ENCODE measurements at places on chromosomes 11 and 22.

- peaks cover 1% of the 10 kb centered on the region for H3K27me3 ChIP-seq
- DNase-seq: no peak
- H3K4me3 ChIP-seq: no peak overlapping the region
- no peak overlapping the region for H3K27ac ChIP-seq
- no peaks in the 10 kb centered on the region for H3K4me1 ChIP-seq
- no peaks in the 10 kb centered on the region for H3K36me3 ChIP-seq
Measured at GRCh38 chr11:121109916-121110586, 9.0 kb downstream of the TECTA start.

- no peak overlapping the region for H3K4me3 ChIP-seq
- DNase-seq: no peak
- H3K27me3 ChIP-seq: no peaks in the 10 kb centered on the region
- H3K27ac ChIP-seq: no peak overlapping the region
- no peaks in the 10 kb centered on the region for H3K36me3 ChIP-seq
Measured at GRCh38 chr11:77252555-77253270, 48.8 kb downstream of the GDPD4 start.

DNA sequence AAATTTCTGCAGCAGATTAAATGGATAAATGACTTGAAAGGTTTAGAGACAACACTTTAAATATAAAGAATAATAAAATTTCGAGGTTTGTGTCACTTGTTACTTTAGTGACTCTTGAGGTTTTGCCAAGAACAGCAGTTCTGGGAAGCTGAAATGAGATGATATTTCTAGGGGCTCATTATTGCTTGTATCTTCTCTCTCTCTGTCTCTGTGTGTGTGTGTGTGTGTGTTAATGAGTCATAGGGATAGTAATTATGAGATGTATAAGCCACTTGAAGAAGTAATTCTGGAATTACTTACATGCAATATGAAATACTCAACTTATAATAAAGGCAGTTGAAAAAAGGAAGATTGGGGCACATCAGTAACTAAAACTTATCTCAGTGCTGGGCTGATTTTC, 9.6 kb upstream of the OR10G7 start:
- H3K27me3 ChIP-seq: no peaks in the 10 kb centered on the region
- H3K4me3 ChIP-seq: no peak overlapping the region
- DNase-seq: no peak
- H3K36me3 ChIP-seq: no peaks in the 10 kb centered on the region
- no peak overlapping the region for H3K27ac ChIP-seq

- no peak for DNase-seq
- H3K36me3 ChIP-seq: no peaks in the 10 kb centered on the region
- H3K27me3 ChIP-seq: peaks cover 2% of the 10 kb centered on the region
- H3K4me3 ChIP-seq: no peak overlapping the region
- no peaks in the 10 kb centered on the region for H3K4me1 ChIP-seq
- H3K27ac ChIP-seq: no peak overlapping the region
Measured at GRCh38 chr11:18204771-18205170, 31.8 kb downstream of the SAA4 start.

DNA sequence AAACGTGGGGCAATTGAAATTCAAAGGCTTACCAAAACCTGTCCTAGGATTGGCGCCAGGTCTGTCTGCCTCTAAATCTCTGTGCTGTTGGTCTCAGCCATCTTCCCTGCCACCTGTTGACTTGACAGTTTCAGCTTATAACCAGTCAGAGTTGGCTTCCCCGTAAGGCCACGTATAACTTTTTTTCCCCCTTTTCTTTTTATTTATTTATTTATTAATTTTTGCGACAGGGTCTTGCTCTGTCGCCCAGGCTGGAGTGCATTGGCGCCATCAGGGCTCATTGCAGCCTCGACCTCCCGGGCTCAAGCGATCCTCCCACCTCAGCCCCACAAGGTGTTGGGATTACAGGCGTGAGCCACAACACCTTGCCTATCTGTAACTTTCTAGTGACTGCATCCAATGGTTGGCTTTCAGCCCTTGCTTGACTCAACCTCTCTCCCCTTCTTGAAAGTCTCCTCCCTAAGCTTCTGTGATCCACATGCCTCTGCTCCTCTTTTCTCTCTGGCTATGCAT, 1.4 kb upstream of the SYVN1 start:
- no peak for DNase-seq
- peak overlapping the region; percentile 99 for H3K27ac ChIP-seq
- H3K36me3 ChIP-seq: peaks cover 15% of the 10 kb centered on the region

GRCh38 chr22:19478901-19479354, at the start of gene UFD1:
Gene UFD1, minus strand, starts transcription at chr22:19479193. Its CDS starts 108 bp downstream, at chr22:19479085.
- H3K4me1 ChIP-seq: peaks cover 25% of the 10 kb centered on the region
- H3K27ac ChIP-seq: peak within 1 kb of the TSS; percentile 99
- peaks cover 15% of the 10 kb centered on the region for H3K36me3 ChIP-seq
- peaks cover 3% of the 10 kb centered on the region for H3K27me3 ChIP-seq
- peak within 1 kb of the TSS; percentile 90 for H3K4me3 ChIP-seq
- DNase-seq: peak; percentile 74

DNA sequence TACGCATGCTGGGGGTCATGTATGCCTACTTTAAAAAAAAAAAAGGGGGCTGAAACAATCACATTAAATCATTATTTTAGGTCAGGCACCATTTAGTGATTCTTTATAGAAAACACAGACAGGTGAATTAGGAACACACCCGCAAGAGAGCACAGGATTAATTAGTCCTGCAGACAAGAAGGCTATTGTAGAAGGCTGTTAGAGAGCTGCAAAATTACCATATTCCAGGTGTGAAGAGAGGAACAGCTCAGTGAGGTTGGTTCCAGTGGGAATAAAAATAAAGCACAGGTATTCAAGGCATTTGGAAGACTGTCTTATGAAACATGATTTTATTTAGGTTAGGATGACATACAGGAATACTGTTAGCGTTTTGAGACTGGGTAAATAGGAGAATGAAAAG, 649.1 kb downstream of the OPCML start:
- no peak overlapping the region for H3K4me3 ChIP-seq
- DNase-seq: no peak
- H3K27me3 ChIP-seq: no peaks in the 10 kb centered on the region
- H3K4me1 ChIP-seq: peaks cover 6% of the 10 kb centered on the region
- no peaks in the 10 kb centered on the region for H3K36me3 ChIP-seq
- H3K27ac ChIP-seq: no peak overlapping the region

DNA sequence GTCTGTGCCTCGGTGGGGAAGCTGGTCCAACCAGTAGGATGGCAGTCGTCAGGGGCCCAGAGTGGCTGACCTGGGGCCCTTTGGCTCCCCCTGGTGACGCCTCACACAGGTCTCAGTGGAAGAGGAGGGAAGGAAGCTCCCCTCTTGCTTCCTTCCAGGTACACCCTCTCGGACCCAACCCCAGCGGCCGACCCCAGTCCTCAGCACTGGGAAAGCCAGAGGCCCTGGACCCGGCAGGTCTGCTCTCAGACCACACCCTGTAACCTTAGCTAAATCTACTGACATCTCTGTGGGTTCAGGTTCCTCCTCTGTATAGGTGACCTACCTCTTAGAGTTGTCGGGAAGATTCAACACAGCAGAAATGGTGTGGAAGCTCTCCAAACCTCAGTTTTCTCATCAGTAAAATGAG, 3.4 kb upstream of the SCUBE1 start:
- H3K4me1 ChIP-seq: peaks cover 11% of the 10 kb centered on the region
- H3K27me3 ChIP-seq: peaks cover 12% of the 10 kb centered on the region
- H3K36me3 ChIP-seq: peaks cover 10% of the 10 kb centered on the region
- peak; percentile 77 for DNase-seq
- no peak overlapping the region for H3K27ac ChIP-seq

DNA sequence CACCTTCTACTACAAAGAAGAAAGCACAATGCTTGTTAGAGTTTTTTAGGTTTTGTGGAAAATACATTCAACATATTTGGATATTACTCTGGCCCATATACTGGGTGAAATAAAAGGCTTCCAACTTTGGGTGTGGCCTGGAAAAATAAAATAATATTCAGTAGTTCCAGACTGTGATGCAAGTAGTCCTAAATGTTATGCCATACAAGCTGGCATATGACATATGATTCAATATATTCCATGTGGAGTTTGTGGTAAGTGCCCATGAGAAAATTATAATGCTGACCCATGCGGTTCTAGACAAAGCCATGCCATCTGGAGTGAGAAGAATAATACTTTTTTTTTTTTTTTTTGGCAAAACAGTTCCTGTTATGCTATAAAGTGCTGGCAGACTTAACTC, 683.3 kb downstream of the LUZP2 start:
- H3K27ac ChIP-seq: no peak overlapping the region
- H3K36me3 ChIP-seq: no peaks in the 10 kb centered on the region

GRCh38 chr11:87438416-87438815, 400.7 kb downstream of the TMEM135 start:
- H3K27ac ChIP-seq: peak overlapping the region; percentile 76
- H3K4me3 ChIP-seq: no peak overlapping the region
- DNase-seq: no peak
- no peaks in the 10 kb centered on the region for H3K36me3 ChIP-seq
- peaks cover 6% of the 10 kb centered on the region for H3K4me1 ChIP-seq

- H3K4me1 ChIP-seq: peaks cover 25% of the 10 kb centered on the region
- peaks cover 2% of the 10 kb centered on the region for H3K27me3 ChIP-seq
- DNase-seq: no peak
- H3K36me3 ChIP-seq: no peaks in the 10 kb centered on the region
- H3K4me3 ChIP-seq: no peak overlapping the region
Measured at GRCh38 chr11:119445379-119445778, 22.4 kb upstream of the THY1 start.

GRCh38 chr11:85652786-85653447, 5.2 kb downstream of the TMEM126A start:
- H3K4me3 ChIP-seq: no peak overlapping the region
- no peaks in the 10 kb centered on the region for H3K27me3 ChIP-seq
- H3K4me1 ChIP-seq: peaks cover 2% of the 10 kb centered on the region

- no peak for DNase-seq
- peaks cover 26% of the 10 kb centered on the region for H3K4me1 ChIP-seq
- no peak overlapping the region for H3K4me3 ChIP-seq
- no peak overlapping the region for H3K27ac ChIP-seq
- peaks cover 18% of the 10 kb centered on the region for H3K27me3 ChIP-seq
Measured at GRCh38 chr11:46697723-46698122, 2.7 kb downstream of the ARHGAP1 start.

DNA sequence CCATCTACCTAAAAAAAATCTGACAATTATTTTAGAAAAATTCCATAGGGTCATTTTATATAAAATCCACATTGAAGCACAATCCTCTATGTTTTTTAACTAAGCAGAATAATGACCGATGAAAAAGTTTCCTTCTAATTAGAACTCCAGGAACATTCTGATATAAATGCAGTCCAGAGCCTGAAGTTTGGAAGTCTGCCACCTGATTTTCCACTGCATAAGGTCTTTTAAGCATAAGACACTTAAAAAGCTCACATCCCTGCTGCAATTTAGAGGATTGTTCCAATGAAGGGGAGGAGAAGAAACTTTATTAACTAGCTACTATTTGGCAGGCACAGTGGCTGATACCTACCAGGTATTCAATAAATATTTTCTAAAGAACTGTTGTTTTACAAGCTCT, 570.3 kb upstream of the ANO5 start:
- H3K27me3 ChIP-seq: no peaks in the 10 kb centered on the region
- no peak for DNase-seq
- H3K4me1 ChIP-seq: no peaks in the 10 kb centered on the region
- no peak overlapping the region for H3K4me3 ChIP-seq
- H3K36me3 ChIP-seq: no peaks in the 10 kb centered on the region

GRCh38 chr11:107719557-107720302, 7.9 kb upstream of the SLN start:
- no peaks in the 10 kb centered on the region for H3K4me1 ChIP-seq
- no peak for DNase-seq
- H3K4me3 ChIP-seq: no peak overlapping the region
- H3K36me3 ChIP-seq: no peaks in the 10 kb centered on the region
- no peak overlapping the region for H3K27ac ChIP-seq

DNA sequence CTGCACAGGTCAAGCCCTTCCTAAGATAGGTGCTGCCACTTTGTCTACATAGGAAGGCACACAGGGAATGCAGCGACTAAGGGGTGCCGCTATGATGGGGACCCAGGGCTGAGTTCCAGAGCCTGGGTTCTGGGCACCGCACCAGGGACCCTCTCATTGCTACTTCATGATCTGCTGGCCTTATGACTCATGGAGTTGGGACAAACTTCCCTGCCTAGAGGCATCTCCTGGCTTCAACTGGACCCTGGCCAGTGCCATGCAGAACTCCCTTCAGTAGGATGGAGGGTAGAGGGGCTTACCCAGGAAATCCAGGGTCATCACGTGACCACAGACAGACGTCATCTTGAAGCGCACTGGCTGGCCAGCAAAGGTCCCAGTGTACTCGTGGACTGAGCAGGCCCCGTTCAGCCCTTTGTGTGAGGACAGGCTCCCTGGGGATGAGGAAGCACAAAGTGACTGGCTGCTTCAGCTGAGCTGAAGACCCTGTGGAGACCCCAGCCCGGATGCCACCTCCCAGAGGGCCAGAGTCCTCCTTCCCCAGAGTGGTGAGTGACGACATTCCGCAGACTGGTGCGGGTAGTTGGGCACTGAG, 8.4 kb downstream of the TOP3B start:
- H3K36me3 ChIP-seq: peaks cover 25% of the 10 kb centered on the region
- H3K4me3 ChIP-seq: no peak overlapping the region
- peaks cover 5% of the 10 kb centered on the region for H3K27me3 ChIP-seq
- no peak for DNase-seq
- no peak overlapping the region for H3K27ac ChIP-seq

DNA sequence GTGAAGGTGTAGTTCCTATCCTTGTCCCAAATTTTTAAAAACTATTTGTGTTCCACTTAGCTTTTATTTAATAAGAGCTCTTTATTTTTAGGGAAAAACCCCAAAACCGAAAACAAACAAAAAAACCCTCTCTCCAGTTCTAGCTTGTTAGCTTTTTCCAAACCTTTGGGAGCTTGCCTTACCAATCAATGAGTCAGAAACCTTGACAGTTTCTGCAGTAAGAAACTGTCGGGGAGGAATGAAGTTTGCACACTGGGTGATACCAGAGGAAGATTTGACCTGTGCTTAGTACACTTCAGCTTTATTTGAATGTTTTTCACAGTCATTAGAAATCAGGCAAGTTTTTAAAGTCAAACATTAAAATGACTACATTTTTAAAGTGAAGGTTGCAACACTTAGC, 105.0 kb downstream of the FAT3 start:
- no peak overlapping the region for H3K4me3 ChIP-seq
- peak overlapping the region; percentile 48 for H3K27ac ChIP-seq
- no peak for DNase-seq
- peaks cover 20% of the 10 kb centered on the region for H3K4me1 ChIP-seq
- no peaks in the 10 kb centered on the region for H3K27me3 ChIP-seq
- H3K36me3 ChIP-seq: no peaks in the 10 kb centered on the region

- H3K36me3 ChIP-seq: no peaks in the 10 kb centered on the region
- no peak overlapping the region for H3K27ac ChIP-seq
- no peaks in the 10 kb centered on the region for H3K4me1 ChIP-seq
- peak; percentile 20 for DNase-seq
- H3K4me3 ChIP-seq: no peak overlapping the region
Measured at GRCh38 chr11:30635401-30635989, 49.3 kb upstream of the MPPED2 start.
